Activated CD8-positive, alpha-beta memory T cell treated with anti-CD3 and anti-CD28 coated beads for 48 hours (primary cell): ENCODE measurements at places on chromosomes 13 and 19.

DNA sequence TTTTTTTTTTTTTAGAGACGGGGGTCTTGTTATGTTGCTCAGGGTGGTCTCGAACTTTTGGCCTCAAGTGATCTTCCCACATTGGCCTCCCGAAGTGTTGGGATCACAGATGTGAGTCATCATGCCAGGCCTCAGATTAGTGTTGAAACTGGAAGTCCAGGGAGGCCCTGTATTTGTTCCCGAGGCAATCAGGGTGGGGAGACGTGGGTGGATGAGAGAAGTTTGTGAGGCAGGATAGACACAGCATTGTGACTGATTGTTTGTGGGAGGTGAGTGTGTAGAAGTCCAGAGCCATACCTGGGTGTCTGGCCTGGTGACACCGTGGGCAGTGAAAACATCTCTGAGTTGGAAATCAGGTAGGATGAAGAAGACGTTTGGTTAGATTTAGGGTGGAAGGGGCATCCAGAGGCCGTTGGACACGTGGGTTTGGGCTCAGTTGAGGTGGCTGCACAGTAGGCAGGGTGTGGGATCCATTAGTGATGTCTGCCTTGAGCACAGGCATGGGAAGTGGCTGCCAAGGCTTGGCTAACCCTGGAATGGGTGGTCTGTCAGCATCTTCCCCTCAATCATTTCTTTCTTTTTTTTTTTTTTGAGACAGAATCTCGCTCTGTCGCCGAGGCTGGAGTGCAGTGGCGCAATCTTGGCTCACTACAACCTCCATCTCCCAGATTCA lies 12.4 kb downstream of the RTN2 start:
- no peak for DNase-seq

DNA sequence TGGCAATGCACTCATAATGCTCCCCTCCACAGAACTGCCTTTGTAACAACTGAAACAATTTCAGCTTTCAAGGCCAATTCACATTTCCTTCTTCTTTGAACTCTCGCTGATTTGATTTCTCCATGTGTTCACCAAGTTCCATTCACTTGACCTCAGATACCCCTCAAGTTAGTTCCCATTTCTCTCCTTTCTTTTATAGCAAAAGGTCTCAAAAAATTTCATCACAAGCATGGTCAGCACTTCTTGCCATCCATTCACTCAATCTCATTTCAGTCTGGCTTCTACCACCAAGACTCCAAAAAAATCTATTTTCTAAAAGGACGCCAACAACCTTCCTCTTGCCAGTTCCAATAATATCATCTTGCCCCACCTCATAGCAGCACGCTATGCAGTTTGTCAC lies 135.7 kb downstream of the DIAPH3 start:
- DNase-seq: no peak

GRCh38 chr19:7694499-7694898 lies 7.4 kb downstream of the FCER2 start:
- no peak for DNase-seq

DNA sequence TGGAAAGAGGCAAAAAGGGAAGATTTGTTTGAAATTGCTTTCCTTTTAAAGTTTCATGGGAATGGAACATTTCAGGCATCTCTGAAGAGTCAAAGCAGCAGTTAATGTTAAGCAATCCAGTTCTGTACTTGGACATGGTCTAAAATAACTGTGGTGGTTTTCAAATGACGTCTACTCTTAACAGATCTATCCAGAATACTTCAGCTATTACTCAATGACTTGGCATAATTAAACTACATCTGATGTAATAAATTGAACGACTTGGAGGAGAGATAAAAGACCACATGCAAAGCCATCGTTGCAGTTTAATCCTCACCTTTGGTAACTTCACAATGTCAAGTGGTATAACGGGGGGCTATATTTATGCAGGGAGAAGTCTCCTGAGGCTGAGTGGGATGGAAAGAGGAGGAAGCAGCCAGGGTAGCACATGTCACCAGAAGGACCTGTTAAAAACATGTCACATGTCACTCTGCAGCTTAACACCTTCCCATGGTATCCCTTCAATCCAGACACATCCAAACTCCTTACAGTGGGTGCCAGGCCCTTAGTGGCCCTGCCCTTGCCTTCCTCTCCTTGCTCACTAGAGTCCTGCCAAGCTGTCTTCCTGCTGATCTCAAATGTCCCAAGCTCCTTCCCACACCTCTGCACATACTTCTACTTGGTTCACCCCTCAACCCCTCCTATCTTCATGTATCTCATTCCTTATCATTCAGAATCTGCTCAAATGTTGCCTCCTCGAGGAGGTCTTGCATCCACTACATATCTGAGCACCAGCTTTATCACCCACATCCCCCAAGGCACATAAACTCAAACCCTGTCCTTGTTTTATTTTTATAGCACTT lies 327.8 kb downstream of the SUCLA2 start:
- DNase-seq: no peak

DNA sequence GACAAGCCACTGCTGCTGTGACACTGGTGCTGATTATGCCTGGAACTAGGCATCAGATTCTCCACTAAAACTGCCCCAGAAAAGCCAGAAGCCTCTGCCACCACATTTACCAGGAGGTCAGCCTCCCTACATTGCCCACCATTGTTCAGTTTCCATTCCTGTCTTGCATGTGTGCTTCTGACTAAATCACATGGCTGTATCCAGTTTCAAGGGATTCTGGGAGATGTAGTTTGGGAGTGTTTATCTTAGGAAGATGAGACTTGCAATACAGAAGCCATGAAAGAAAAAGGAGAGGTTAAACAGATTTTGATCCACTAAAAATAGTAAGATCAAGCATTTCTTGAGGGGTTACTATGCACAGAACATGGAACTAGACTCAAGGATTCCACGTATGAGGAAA lies 40.7 kb upstream of the SERPINE3 start:
- no peak for DNase-seq

DNA sequence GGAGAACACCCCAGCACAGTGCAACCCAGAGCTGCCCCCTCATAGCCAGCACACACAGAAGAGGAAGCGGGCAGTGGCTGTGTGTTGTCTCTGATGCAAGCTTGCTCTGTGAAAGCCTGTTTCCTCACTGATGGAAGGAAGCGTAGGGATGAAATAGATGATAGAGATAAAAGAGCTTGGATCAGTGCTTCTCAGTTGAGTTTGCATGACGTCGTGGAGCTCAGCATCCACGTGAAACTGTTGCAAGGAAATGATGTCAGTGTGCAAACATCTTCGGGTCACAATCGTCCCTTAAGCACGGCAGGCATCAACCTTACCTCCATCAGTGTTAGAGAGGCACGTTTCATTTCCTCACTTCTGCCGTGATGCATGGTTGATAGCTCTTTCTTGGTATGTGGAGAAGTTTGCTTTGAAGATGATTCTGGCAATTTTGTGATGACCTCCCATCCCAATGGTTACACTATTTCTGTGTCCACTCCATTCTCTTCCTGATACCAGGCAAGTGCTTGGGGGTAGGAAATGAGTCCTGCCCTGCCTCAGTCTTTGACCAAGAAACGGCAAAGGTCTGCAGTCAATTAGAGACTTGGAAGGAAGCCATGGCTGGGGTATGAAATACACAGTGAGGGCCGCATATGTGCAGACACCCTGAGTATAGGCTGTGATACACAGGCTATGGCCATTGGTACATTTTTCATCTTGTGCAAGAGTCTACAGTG lies 183.0 kb downstream of the ZNF536 start:
- no peak for DNase-seq

DNA sequence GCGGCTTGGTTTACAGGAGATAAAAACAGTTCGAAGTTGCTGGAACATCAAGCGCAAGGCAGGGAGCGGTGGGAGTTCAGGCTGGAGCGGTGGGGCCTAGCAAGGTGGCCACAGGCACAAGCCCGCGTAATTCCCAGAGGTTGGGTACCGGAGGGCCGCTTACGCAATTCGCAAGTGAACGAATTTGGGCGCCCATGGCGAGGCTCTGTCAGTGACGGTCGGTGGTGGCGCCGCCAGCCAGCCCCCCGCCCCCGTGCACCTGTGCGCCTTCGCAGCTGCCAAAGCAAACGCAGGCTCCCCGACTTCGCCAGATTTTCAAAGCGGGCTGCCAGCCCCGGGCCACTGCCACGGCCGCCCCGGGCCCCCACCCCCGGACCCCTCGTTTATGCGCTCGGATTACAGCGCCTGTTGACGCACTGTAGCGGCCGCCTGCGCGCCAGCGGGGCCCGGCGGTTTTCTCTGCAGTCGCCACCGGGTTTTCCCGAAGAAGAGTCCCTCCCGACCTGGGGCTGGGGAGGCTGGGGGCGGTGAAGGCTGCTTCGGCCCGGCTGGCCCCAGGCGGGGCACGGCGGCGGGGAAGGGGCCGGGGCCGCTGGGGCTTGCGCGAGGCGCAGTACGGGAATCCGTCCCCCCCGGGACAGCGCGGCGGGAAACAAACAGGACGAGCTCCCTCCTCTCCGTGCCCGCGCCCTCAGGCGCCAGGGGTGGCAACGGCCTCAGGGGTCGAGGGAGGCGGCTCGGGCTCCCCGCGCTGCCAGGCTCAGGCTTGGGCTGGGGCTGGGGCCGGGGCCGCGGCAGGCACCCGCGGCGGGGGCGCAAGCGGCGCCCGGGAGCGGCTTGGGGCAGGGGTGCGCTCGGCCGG lies 709 bp downstream of the N4BP2L1 start:
- DNase-seq: peak; percentile 38

DNA sequence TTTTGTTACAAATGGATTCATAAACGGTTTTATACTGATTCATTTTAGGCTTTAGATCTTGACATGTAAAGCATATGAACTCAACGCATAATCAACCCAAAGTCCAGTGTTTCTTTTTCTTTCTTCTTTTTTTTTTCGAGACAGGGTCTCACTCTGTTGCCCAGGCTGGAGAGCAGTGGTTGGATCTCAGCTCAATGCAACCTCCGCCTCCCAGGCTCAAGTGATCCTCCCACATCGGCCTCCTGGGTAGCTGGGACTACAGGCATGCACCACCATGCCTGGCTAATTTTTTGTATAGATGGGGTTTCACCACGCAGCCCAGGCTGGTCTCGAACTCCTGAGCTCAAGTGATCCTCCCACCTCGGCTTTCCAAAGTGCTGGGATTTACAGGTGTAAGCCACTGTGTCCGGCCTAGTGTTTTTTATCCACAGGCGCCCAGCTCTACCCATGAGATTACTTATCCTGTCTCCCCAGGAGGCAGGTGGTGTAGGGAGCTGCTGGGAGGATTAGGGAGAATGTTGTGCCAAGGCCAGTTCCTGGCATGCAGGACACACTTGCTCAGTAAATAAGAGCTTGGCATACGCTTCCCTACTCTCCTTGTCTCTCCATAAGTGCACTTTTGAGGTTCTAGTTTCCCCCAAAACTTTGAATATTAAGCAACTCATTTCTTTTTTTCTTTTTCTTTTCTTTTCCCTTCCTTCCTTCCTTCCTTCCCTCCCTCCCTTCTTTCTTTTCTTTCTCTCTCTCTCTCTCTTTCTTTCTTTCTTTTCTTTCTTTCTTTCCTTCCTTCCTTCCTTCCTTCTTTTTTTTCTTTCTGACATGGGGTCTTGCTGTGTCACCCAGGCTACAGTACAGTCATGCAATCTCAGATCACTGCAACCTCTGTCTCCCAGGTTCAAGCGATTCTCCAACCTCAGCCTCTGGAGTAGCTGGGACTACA lies 4.8 kb upstream of the CEBPA start:
- DNase-seq: no peak

DNA sequence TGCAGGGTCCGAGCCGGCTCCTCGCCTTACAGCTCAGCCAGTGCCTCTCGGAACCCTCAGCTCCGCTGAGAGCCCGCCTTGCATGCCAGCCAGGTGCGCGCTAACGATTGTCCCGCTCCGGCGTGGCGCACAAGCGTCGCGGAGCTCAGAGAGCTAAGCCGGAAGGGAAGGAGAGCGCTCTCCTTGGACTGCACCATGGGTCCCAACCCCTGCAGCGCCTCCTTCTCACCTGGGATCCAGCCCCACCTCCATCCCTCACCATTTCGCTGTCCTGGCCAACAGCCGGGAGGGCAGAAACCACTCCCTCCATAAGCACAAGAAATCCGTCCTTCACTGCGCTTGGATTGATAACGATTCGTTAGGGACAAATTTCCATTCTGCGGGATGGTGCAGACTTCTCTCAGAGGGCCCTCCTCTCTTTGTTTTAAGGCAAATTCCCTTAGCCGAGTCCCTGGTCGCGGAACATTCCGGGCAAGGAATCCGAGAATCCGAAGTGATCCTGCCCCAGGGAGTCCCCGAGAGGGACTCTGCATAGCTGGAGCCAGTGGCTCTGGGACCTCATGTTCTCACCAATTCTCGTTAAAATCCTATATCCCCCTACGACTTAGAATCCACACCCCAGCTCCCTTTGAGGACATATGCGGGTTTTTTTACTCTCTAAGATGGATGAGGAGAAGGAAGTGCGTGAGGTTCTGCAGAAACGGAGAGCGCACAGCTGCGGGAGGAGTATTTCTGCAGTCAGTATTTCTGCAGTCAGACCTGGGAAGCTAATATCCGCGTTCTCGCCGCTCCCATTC lies 2.8 kb downstream of the GSX1 start:
- DNase-seq: no peak

GRCh38 chr13:79528356-79528755 lies 47.4 kb downstream of the NDFIP2 start:
- DNase-seq: no peak

- DNase-seq: no peak
These were observed 48.3 kb upstream of the RFXAP start for GRCh38 chr13:36770741-36771140.

DNA sequence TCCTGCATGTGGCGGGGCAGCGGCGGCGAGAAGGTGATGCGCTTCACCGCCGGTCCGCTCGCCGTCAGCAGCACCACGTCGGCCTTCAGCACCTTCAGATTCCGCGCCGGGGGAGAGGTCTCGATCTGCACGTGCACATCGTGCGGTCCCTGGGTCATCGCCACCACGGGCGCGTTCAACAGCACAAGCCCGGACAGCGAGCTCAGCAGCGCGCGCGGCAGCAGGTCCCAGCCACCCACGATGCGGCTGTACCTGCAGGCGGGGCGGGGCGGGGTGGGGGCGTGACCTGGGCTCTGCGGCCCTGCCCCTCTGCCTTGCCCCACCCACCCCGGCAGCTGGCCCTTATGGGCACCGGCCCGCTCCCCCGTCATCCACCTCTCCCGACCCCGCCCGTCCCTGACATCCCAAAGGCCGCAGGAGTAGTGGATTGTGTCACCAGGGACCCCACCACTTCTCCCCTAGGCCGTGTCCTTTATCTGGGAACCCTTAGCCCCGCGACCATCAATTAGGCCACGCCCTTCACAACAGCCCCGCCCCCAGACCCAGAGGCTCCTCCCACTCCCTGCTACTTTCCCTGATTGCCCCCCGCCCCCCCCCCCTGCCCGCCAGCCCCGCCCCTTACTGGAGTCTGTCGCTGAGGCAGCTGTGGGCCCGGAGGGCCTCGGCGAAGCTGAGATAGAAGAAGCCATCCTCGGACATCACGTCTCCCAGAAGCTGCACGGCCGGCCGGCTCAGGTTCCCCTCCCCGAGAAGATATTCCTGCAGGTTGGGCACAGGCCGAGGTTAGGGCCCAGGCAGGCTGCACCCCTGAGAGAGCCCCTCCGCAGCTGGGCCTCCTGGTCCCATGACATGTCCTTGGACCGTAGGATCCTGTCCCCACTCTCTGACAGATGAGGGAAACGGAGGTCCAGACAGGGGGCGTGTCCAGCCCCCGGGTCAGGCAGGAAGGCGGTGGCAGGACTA lies 6.1 kb downstream of the IL4I1 start:
- DNase-seq: no peak

DNA sequence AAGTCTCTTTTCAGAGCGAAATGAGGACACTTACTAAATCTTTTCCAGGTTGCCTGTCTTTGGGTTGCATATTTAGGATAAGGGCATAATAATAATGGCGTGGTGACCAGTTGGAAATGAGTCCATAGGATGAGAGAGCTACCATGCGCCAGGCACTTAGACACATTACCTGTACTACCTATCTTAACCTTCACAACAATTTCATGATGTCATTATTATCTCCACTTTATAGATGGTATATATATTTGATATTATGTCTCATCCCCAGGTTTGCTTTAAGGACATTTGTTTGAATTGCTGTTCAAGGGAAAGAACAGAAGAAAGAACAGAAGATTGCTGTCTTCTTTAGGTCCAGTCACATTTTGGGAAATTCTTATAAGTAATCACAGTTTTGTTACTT lies 182.0 kb upstream of the STARD13 start:
- no peak for DNase-seq
